ENCODE measurements at places on chromosomes 16 and 17.
A peak's percentile ranks its signal among the peaks of the same experiment; 100 is the strongest.

GRCh38 chr16:2511128-2511800, 2.5 kb upstream of the ATP6V0C start:
- no peak for DNase-seq

DNA sequence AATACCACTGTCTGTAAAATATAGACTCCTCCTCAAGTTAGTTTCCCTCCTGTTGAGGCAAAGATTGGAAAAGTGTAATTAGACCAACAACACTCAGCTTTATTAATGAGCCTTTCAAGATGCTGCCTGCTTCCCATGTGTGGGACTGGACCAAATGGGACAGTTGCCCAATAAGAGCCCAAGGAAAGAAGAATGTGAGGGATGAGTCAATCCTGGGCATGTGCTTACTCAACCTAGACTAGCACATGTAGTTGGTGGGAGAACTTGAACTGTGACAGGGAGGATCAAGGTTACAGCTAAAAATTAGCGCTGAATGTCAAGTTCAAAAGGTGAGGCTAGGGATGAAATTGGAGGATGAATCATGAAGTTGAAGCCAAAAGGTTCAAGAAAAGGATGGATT, 435.5 kb downstream of the CA10 start:
- DNase-seq: no peak

GRCh38 chr17:38654411-38655398, 20.1 kb downstream of the EPOP start:
- DNase-seq: no peak

GRCh38 chr16:85055493-85056210, 28.1 kb downstream of the KIAA0513 start:
- peak; percentile 64 for DNase-seq

- DNase-seq: no peak
These were observed 22.1 kb downstream of the NME2 start for GRCh38 chr17:51188271-51188833.

GRCh38 chr16:56860226-56861020, 4.6 kb upstream of the SLC12A3 start:
- no peak for DNase-seq

DNA sequence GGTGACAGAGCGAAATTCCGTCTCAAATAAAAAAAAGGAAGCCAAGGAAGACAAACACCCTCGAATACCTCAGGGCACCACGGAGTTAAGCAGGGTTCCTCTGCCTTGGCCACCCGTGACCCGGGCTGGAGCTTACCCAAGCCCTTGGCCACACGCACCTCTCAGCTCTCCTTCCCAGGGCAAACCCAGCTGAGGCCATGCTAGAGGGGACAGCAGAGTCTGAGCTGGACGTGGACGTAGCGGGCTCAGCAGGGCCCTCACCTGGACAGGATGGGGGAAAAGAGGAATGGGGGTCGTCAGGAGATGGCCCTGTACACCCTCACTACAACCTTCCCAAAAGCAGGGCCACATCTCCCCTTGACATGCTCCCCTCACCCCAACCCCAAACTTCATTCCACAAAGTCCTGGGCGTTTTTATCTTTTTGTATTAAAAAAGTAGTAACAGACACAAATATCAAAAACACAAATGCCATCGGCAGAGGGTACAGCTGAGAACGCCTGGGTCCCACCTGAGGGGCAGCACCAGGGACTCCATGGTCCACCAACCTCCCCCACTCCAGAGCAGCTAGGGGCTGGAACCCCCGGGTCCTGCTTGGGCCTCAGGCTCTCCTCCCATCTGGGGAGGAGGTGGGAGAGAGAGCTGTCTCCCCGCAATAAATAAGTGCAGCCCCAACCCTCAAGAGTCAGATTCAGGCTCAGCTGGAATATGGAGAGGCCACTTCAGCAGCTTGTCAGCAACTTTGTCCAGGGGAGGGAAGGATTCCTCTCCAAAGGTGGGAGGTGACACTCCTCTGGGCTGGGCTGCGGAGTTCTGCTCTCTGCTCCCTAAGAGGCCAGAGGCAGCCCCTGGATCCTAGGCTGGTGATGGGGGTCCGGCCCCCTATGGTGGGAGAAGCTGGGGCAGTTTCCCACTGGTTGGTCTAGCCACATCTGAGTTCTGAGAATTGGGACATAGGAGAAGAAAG, 11.9 kb downstream of the PER1 start:
- DNase-seq: no peak

DNA sequence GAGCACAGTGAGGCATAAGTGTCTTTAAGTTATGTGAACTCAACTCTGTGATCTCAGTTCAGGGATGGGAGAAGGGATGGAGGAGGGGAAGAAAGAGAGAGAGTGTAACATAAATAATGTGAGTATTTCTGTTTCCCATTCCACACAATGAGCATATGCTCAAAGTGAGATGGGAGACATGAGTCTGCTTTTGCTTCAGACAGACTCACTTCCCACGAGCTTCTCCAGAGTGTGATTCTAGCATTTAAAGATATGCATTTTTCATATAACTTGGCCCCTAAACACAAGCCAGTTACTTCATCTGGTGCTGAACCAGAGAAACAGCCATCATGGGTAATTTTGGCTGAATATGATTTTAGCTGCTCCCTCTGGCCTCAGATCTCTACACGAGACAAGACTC, 35.0 kb downstream of the SHISA9 start:
- no peak for DNase-seq

GRCh38 chr17:55660178-55660886, 62.3 kb downstream of the TMEM100 start:
- no peak for DNase-seq

- DNase-seq: no peak
These were observed 20.3 kb downstream of the HSD11B2 start for GRCh38 chr16:67451061-67451703.

DNA sequence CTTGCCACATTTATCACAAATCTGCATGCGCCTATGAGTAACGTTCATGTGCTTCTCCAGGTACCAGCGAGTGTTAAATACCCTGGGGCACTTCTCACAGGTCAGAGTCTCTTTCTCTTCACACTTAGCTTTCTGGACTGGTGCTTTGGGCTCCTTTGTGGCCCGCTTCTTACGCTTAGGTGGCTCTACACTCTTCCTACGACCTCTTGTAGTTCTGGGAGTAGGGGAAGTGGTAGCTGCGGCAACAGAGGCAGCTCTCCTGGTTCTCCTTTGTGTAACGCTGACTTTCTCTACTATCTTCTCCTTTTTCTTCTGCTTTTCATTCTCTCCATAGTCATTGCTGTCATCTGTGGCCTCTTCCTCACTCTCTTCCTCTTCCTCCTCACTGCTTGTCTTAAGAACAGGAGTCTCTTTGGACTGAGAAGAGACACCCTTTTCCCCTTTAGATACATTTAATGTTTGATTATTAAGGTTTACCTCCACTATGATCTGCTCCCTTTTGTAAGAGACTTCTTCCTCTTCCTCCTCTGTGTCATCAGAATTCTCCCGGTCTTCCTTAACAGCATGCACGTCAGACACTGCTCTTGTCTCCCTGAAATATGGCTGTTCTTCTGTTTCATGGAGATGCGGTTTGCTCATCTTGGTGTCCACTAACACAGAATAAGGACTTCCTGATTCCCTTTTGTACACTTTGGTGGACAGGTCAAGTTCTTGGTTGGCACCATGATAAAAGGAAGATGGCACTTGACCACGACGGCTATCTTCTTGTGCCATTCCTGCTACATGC, 45.0 kb downstream of the ZNF652 start:
- DNase-seq: no peak

GRCh38 chr17:28719021-28719433, 758 bp upstream of the RPL23A start:
- DNase-seq: no peak

DNA sequence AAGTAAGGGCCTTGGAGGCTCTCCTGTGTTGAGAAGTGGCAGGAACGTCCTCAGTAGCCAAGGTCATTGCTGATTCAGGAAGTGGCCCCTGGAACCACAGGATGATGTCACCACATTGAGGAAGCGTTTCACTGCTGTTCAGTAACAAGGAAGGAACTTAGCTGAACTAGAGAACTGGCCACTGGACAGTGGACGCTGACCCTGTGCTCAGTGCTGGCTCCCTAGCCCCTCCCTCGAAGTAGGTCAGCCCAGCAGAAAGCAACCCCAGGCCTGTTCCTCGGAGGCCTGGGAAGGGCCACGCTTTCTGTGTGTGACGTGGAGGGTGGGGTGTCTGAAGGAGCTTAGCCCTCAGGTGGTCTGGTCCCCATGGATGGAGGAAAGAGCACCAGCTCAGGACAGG, 58.3 kb downstream of the B9D1 start:
- DNase-seq: peak; percentile 62

DNA sequence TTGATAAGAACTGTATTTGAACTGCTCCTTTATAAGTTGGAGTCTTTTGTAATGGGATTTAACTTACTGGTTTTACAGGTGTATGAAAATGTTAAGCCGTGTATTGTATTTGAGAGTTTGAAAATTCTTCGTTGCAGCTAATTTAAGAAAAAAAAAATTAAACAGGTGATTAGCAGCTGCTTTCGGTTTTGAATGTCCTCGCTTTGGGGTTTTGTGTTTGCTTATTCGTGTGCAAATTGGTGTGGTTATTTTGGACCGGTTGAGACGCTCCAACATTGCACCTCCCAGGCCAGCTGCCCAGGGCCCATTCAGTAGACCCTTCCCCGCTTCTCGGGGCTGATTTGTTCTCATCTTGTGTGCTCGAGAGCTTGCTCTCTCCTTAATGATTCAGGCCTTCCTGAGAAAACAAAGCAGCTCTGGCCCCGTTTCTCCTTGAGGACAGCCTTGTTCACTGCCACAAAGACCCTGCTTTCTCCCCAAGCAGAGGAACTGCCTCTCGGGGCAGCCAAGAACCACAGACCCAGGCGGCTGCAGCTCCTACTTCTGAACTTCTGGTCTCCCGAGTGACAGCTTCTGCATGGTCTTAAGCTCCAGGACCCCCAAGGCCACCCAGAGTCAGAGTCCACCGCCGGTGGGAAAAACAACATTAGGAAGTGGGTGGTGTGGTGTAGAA, 100.5 kb downstream of the MSI2 start:
- no peak for DNase-seq

GRCh38 chr17:79482727-79483521, 127.9 kb downstream of the RBFOX3 start:
- DNase-seq: no peak

DNA sequence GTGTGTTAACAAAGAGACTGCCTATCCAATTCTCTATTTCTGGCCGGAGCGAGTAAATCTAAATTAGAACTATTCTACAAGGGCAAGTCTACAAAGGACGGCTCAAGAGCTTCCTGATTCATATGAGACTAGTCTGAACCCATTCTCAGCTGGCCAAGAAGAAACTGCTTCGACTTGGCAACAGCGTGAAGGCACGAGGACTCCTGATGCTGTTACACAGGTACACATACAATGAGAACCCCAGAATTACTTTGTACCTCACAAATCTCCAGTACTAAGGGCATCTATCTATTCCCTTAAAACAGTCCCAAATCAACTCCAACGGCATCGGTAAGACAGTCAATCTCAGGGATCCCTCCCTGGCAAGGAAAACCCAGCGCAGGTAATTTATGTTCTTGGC, 1.5 kb downstream of the CRK start:
- no peak for DNase-seq

GRCh38 chr16:1335211-1335971, 1.9 kb downstream of the BAIAP3 start:
- DNase-seq: no peak

- no peak for DNase-seq
These were observed 42.4 kb upstream of the GNG13 start for GRCh38 chr16:842711-843560.

DNA sequence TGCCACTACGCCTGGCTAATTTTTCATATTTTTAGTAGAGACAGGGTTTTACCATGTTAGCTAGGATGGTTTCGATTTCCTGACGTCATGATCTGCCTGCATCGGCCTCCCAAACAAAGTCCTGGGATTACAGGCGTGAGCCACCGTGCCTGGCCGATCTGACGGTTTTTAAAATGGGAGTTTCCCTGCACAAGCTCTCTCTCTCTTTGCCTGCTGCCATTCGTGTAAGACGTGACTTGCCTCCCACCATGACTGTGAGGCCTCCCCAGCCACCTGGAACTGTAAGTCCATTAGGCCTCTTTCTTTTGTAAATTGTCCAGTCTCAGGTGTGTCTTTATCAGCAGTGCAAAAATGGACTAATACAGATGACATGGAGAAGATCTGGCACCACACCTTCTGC, 4.7 kb upstream of the FLCN start:
- no peak for DNase-seq

DNA sequence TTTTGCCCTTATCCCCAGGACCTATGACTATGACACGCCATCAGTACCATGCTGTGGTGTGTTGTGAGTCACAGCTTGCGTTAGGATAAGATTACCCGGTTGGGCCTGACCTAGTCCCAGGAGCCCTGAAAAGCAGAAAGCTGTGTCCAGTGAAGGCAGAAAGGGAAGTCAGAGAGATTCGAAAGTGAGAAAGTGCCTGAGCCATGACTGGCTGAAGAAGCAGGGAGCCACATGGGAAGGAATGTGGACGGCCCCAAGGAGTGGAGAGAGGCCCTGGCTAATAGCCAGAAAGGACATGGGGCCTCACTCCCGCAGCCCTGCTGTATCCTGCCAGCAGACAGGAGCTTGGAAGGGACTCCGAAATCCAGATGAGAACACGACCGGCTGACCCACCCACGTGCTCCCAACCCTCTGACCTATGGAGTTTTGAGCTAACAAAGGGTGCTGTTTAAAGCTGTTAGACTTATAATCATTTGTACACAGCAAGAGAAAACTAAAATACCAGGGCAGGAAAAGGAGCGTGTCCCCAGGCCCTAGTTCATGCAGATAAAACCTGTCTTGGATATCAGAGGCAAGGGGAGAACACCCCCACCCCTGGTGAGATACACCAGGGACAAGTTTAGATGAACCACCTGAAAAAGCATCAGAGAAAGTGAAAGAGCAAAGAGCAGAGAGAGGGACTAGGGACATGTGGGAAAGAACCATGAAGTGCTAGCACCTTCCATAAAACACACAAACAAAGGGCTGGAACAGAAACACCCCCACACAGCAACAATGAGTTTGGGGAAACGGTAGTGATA, 115.3 kb downstream of the SLC39A11 start:
- peak; percentile 82 for DNase-seq

DNA sequence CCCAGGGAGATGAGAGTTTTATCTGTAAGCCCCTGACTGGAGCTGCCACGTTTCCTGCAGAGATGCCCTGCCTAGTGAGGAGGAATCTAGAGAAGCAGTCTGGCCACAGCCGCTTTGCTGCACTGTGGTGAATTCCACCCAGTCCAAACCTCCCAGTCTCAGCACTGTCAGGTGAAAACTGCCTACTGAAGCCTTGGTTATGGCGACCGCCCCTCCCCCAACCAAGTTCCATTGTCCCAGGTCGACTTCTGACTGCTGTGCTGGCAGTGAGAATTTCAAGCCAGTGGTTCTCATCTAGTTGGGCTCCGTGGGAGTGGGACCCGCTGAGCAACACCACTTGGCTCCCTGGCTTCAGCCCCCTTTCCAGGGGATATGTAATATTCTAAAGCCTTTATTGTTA, 10.2 kb upstream of the LYZL6 start:
- no peak for DNase-seq

- DNase-seq: no peak
These were observed at the start of gene CYB561 for GRCh38 chr17:63445954-63446752. Gene CYB561 (minus strand): TSS chr17:63446306. CDS start chr17:63437547, 8,759 bp downstream.

DNA sequence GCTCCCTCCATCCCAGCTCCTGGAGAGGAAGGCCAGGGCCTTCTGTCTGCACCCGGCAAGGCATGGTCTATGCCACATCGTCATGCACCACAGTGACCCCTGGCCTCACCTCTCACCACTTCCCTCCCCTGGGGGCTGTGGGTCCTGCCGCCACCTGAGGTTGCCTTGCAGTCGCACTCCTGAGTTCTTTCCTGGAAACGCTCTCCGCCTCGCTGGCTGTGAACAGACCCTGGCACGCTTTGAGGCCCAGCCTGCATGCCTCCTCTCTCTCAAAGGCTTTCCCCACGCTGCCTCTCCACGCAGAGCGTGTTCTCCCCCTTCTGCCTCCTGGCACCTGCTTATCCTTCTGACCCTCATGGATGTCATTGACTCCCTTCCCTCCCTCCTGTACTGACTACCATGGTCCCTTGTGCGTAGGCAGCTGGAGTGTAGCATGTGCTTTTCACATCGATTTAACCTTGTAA, 45.4 kb downstream of the SEC14L1 start:
- DNase-seq: no peak
